ENCODE measurements at places on chromosomes 3 and 15.

- no peak for DNase-seq
Measured at GRCh38 chr15:39198044-39199000, 382.6 kb upstream of the THBS1 start.

DNA sequence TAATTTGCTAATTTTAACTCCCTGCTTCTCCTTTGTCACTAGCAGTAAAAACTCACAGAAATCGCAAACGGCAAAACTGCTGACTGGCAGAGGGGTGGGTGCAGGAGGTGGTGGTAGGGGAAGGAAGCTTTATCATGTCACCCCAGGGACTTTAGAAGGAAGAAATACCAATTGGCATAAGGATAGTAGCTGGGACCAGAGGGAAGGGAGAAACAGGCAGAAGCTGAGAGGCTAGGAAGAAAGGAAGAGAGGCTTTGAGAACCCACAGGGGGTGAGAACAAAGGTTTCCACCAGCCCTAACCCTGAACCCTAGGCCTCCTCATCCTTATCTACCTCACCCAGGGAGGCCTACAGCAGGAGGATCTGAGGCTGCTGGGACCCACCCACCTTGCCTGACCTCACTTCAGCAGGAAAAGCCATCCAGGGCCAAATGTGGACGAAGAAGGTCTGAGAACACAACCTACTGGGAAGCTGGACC is 10.7 kb downstream of the ITGB5 start:
- no peak for DNase-seq

- DNase-seq = no peak
Measured at GRCh38 chr3:52136513-52136912, 17.7 kb downstream of the POC1A start.

DNA sequence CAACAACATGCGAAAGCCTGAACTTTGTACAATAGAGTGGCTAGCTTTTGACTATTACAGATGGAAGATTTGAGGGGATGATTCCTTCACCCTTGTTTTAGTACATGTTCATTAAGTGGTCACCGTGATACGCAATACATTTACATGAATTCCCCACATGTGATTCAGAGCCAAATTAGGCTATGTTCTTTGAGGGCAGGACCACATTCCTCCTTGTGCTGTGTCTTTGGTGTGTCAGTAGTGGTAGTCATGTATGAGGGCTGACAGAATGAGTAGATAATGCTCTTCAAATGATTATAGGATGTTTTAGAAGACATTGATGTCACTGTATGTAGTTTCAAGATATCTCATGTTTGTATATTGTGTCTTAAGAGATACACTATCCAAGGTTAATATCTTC is 12.1 kb downstream of the PTPRG start:
- DNase-seq = no peak

GRCh38 chr3:142875583-142876207 is 13.2 kb downstream of the PCOLCE2 start:
- no peak for DNase-seq

DNA sequence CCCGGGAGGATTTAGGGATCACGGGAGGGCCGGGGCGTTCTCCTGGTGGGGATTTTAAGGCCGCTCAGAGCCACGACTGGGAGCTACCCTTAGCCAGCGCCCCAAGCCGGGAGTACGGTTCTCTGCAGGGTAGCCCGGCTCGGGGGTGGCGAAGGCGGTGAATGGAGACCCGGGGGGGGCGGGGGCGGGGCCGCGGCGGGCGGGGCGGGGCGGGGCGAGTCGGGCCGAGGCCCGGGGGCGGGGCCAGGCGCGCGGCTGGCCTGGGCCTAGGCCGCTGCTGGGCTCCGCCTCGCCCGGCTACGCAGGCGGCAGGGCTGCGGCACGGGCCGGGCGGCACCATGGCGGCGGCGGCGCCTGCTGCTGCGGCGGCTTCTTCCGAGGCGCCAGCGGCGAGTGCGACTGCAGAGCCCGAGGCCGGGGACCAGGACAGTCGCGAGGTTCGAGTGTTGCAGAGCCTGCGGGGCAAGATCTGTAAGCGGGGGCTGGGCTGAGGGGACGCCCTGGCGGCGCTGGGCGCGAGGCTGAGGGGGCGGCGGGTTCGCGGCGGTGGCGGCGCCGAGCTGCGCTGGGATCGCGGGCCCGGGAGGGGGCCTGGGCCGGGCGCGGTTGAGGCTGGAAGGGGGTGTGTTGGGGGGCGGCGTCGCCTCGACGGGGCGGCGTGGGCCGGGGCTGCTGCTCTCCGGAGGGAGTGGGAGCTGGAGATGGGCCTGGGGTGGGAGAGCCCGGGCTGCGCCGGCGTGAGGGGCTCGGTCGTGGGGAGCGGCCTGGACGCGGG is at the start of gene RASA2:
TSS of gene RASA2 (plus strand) at position 282 of the 775 bp plus-strand sequence. CDS start at position 339, 57 bp downstream.
- DNase-seq = peak; percentile 87
